ENCODE measurements at places on chromosomes 1 and 21. TPM values are rescaled to one million over a fixed set of nuclear protein-coding genes. Genes with fewer than 3 reads are reported as not detected.
A peak's percentile ranks its signal among the peaks of the same experiment; 100 is the strongest.

The TOE1 gene
- 39.1 TPM for total RNA-seq

GRCh38 chr1:231998791-231999190 lies 372.2 kb downstream of the DISC1 start:
- no peaks in the 10 kb centered on the region for H3K36me3 ChIP-seq
- no peaks in the 10 kb centered on the region for H3K4me1 ChIP-seq
- no peak overlapping the region for H3K4me3 ChIP-seq
- DNase-seq: no peak
- H3K27ac ChIP-seq: no peak overlapping the region
- H3K27me3 ChIP-seq: peaks cover 21% of the 10 kb centered on the region

DNA sequence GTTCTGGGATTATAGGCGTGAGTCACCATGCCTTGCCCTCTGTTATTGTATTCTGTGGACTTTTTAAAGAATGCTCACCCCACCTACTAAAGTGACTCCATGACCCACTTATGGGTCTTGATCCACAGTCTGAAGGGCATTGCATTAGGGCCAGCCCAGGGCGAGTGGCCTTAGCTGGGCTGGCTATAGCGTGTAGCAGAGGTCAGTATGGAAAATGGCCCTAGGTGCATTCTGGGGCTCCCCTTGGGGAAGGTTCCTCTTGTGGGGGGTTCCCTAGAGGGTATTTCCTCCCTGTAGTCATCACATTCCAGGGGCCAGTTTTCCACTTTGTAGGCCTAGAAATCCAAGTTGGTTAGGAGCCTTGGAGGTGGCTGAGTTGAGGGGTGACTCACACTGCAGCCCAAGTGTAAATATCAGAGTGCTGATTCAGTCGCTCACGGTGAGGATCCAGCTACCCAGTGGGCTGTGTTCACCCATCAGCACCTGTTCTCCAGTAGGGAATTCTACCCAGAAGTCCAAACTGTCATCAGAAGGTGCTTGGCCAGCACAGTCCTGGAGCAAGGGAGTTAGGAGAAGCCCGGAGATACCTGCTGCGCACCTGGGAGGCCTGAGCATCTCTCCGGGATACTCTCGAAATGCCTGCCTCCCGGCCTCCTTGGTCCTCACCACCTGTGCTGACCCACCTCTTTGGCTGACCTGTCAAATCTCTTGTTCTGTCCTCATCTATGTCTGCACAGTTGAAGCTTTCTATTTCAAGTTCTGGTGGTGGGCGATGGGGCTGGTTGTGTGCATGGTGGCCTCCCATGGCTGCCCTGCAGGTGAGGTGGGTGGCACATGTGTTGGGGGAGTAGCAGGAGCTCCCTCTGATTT lies 52.2 kb downstream of the NENF start:
- no peak for DNase-seq
- H3K36me3 ChIP-seq: no peaks in the 10 kb centered on the region
- peaks cover 12% of the 10 kb centered on the region for H3K4me1 ChIP-seq
- no peak overlapping the region for H3K27ac ChIP-seq

The BRDT gene
- not detected for total RNA-seq

GRCh38 chr1:228794810-228795209 lies 59.5 kb downstream of the RHOU start:
- H3K27ac ChIP-seq: no peak overlapping the region
- peaks cover 3% of the 10 kb centered on the region for H3K36me3 ChIP-seq
- peaks cover 33% of the 10 kb centered on the region for H3K4me1 ChIP-seq
- H3K4me3 ChIP-seq: no peak overlapping the region
- no peaks in the 10 kb centered on the region for H3K27me3 ChIP-seq
- DNase-seq: peak; percentile 24

The PPIAL4G gene
- total RNA-seq: not detected
